Activated CD8-positive, alpha-beta memory T cell treated with anti-CD3 and anti-CD28 coated beads for 1 hour (primary cell): ENCODE measurements at places on chromosomes 12 and 14.
A peak's percentile ranks its signal among the peaks of the same experiment; 100 is the strongest.

GRCh38 chr12:84561351-84561750 lies 351.2 kb downstream of the SLC6A15 start:
- no peak for DNase-seq

DNA sequence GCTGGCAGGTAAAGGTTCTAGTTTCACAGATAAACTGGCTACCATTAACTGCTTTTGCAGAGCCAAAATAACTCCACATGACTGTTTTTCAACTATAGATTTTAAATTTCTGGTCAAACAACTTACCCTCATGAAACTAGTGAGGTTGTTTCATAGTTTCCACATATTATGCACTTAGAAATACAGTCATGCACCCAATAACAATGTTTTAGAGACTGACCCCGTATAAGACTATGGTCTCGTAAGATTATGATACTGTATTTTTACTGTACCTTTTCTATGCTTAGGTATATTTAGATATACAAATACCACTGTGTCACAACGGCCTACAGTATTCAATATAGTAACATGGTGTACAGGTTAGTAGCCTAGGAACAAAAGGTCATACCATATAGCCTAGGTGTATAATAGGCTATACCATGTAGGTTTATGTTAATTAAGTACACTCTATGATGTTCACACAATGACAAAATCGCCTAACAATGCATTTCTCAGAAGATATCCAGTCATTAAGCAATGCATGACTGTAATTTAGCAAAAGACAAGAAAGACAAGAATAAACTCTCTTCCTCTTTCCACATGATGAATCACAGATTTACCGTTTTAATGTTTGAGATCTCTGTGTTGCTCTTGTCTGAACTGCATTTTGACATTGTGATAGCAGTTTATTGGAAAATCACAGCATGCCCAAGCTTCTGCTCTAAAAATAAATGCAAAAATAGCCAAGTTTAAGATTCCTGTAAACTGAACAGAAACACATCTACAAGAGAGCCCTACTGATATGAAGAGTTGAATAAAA lies 17.1 kb downstream of the DICER1 start:
- no peak for DNase-seq

DNA sequence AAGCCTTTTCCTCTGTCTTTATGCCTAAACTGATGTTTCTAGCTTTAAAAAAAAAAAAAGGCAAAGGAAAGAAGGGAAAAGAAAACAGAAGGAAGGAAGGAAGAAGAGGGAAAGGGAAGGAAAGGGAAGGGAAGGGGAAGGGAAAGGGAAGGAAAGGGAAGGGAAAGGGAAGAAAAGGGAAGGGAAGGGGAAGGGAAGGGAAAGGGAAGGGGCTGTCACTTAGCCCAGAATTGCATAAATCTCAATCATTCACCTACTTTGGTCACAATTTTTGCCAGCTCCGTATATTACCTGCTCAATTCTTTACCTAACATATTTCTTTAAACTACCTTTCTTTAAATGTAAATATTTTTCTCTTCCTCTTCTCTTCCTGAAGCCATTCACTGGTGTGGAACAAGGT lies 26.8 kb downstream of the CIT start:
- DNase-seq: no peak

DNA sequence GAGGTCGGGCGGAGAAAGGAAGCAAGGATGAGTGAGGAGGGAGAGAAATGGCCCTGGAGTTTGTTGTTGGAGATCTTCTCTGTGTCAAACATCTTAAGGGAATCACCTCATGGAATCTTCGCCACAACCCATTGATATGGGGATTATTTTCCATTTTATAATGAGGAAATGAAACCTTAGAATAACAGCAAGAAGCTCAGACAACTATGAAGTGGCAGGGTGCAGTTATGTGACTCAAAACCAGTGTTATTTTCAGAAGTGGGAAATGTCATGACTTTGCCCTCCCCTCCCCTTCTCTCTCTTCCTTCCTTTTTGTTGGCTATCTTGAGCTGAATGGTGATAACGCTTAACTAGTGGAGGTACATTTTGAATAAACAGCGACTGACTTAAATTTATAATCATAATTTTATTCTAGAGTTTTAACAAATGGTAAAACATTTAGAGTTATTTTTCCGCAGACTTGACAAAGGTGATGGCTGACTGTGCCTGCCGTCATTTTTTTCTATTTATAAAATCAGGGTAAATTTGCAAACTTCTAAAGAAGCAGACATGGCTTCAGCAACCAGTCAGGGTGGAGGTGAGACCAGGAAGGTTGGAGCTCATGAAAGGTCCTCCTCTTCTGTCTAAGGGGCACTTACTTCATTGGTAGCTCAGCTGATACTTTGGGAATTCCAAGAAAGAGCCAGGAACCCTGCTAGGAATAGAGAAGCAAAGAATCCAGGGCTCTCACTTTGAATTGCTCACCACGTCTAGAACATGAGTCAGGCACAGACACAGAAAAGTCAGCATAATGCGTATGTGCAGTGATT lies 232.4 kb downstream of the RGS6 start:
- DNase-seq: no peak

DNA sequence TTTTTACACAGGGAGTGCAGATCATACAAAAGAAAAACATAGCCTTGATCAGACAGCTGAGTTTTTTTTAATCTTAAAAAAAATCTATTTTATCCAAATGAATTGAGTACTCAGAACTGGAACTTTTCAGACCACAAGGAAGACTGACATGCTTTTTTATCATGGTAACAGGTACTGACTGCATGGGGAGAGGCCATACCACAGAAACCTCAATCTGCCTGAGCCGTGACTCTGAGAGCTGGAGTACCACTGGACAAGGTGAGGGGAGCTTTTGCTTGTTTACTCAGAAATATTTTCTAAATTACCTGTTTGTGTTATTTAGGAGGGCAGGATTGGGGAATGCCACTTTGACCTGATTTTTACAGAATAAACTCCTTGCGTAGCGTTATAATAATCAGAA lies 143.9 kb downstream of the ALX1 start:
- DNase-seq: no peak

GRCh38 chr12:57229046-57229633 lies 371 bp upstream of the SHMT2 start:
- no peak for DNase-seq

DNA sequence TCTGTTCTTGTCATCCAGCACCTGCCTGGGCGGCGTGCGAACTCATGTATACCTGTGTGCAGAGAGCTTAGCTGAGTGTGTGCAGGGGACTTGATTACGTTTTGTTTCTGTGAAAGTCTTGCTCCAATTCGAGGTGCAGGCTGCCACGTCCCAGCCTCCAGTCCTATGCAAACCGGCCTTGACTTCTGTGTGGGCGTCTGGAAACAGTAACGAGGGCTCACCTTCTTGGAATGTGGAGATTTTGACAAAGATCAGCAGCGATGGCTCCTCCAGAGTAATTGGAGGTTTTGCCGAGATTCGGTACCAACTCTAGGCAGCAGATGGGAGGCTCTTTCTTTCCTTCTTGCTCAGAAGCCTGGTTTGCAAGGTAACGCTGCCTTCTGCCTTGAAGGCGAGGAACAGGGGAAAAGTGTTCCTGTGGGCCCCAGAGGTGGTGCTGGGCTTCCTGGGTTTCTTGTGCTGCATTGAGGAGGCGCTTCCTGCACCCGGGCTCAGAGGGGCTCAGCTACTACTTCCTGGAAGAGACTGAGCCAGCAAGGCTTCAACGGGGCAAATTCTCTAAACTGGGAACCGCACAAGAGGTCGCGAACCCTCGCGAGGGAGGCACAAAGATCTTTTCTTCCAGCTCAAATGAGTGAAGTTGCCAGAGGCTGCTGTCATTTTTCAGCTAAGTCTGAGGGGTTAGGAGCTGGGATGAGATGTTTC lies 249.0 kb downstream of the AACS start:
- DNase-seq: no peak

- DNase-seq: no peak
Measured at GRCh38 chr14:59591641-59592370, 15.2 kb upstream of the CCDC175 start.

- DNase-seq: no peak
Measured at GRCh38 chr14:20848316-20848954, 42.8 kb upstream of the RNASE3 start.

DNA sequence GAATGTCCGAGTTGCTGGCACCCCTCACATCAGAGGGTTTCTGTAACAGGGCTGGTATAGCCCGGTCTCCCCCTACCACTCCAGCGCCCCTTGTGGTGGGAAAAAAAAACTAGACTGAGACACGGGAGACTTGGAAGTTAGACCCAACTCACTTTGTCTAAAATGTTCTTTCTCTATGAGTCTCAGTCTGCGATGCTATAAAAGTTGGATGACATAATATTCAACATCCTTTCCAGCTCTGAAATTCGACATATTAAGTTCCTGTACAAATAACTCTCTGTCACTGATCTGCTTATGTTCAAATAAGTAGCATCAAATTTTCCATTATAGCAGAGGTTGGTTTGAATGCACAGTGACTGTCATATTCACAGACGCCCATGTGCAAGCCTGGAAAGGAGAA lies 25.7 kb upstream of the TC2N start:
- DNase-seq: no peak

- DNase-seq: no peak
Measured at GRCh38 chr12:52070185-52070925, 577 bp downstream of the ATG101 start.

DNA sequence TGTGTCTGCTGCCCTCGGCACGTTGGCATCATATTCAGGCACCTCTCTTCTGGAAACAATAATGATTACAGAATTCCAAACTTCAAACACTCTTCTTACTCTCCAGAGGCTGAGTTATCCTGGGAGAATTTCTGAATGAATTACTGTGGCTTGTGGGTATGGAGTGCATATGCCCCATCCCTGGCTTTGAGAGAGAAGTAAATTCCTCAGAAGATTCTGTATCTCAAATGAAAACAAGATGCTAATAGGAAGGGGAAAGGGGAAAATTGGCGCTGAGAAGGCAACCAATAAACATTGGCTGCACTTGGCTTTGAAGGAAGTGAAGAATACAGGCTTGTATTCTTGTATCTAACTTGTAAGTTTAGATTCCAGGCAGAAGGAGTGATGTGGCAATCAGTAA lies 132.0 kb upstream of the NOVA1 start:
- DNase-seq: no peak

GRCh38 chr12:49976557-49976956 lies 3.8 kb downstream of the AQP6 start:
- DNase-seq: no peak

DNA sequence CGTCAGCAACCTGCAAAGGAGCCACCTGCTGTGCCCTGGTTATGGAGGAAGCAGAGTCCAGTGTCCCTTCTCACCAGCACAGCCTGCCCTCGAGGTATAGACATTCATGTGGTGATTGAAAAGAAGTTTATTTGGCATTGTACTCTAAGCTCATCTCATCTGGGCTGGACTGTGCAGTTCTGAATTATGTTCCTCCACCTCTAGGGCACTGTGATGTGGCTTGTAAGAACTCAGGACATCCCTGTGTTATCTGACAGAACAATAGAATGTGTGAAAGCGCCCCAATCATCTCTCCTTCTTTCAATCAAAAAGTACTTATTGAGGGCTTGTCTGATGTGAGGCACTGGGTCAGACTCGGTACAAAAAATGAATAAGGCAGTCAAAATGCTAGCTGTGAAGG lies 140.1 kb downstream of the DHRS2 start:
- DNase-seq: no peak

- no peak for DNase-seq
Measured at GRCh38 chr12:93749515-93749914, 72.3 kb downstream of the CRADD start.

DNA sequence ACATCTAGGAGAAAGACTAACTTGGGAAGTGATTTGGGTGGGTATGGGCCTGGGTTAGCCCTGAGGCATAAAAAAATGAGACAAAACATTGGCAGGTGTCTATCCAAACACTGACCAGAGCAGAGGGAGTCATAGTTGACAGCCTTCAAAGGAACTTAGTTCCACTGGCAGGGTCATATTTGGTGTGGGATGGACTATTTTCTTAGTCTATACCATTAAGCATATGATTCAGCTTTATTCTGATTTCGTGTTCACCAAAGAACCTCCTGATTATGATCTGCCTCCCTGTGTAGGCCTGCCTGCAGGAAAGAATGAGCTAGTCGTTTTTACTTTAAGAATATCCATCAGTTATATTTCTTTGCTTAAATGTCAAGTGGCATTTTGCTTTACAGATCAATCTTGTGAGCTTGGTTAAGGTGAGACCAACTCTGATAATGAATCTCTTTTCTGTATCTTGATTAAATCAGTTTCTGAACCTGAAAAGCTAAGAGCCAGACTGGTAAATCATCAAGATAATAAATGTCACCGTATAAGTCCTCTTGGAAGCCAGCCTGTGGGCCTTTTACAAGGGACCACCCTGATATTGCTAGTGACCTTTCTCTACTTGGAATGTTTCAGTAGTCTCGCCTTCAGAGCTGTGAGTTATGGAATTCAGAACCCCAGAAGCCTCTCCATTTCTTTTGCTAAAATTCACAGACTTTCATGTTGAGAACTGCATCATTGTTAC lies 182.9 kb downstream of the MON2 start:
- DNase-seq: no peak

DNA sequence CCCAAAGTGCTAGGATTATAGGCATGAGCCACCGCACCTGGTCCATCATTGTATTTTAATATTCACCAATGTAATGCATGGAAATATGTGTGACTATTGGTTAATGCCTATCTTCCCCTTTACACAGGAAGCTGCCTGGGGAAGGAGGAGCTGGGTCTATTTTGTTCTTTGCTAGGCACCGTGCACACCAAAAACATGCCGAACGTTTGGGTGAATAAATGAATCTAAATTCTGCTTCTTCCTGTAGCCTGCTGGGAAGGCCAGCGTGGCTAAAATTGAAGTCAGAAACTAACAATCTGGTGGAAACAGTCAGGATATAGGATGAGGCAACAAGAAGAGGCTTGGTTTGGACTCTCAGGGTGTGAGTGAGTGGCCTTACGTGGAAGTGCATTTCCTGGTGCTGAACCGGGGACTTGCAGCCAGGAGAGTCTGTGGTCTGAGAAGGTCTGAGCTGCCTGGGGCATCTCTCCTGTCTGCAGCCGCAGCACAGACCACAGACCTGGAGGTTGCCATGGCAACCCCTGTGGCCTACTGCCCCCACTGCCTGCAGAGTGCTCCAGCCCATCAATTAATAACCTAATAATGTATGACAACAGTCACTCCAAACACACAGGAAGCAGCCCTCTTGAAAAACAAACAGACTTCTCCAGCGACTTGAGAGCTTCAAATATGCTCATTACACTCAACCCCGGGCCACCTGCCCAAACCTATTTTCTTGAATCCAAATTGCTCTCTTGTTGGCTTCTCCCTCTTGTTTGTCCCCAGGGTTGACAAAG lies 5.5 kb upstream of the GPR68 start:
- no peak for DNase-seq

DNA sequence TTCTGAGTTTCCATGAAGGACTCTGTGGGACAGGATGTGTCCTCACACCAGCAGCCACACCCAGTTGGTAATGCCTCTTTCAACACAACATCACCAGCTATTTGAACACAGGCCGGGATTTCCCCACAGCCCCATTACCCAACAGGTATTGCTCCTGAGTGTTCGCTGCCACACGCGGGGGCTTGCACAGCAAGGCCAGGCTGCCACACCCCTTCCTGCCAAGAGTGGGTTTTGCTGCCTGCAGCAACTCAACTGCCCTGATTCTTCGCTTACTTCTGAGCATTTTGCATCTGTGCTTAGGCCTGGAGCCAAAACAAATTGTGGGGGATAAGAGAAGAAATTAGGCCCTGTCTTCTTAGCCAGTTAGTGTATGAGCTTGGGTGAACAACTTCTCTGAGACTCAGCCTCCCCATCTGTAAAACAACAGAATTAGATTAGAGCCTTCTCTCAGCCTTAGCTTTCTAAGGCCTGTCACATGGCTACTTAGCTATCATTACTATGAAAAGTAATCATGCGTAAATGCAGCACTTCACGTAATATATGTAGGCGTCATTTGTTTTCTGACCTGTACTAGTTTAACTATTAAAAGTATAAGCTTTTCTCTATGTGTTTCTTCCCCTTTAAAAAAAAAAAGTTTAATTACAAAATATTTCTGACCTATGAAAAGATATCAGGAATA lies 20.0 kb downstream of the CKAP4 start:
- peak; percentile 51 for DNase-seq
